ENCODE measurements at places on chromosomes 16 and 17. TPM values are rescaled to one million over a fixed set of nuclear protein-coding genes. Genes with fewer than 3 reads are reported as not detected.

The INPP5K gene
- 51.1 TPM for total RNA-seq

The PRSS8 gene
- 129 TPM for total RNA-seq

The CRYM gene
- total RNA-seq: 9.0 TPM

The AATK gene
- total RNA-seq: 48.5 TPM

The KRT33A gene
- not detected for total RNA-seq

The TEKT5 gene
- total RNA-seq: not detected

The PIMREG gene
- total RNA-seq: 4.6 TPM

The TMEM238L gene
- not detected for total RNA-seq

The ITGAD gene
- 0.31 TPM for total RNA-seq

The TMUB2 gene
- 33.6 TPM for total RNA-seq

The TMC8 gene
- 14.7 TPM for total RNA-seq

The NAGLU gene
- total RNA-seq: 41.5 TPM

The NAA60 gene
- total RNA-seq: 47.8 TPM

The PCYT2 gene
- 57.7 TPM for total RNA-seq

The DNAH2 gene
- total RNA-seq: 0.67 TPM

The OTOP3 gene
- not detected for total RNA-seq

The SLC5A10 gene
- total RNA-seq: not detected

The RASL10B gene
- 0.82 TPM for total RNA-seq

The RAB40C gene
- total RNA-seq: 32.1 TPM

The SMIM36 gene
- total RNA-seq: not detected

The FBXW10 gene
- 0.55 TPM for total RNA-seq

The SEZ6 gene
- total RNA-seq: 0.09 TPM

The KCNH6 gene
- 0.41 TPM for total RNA-seq

The KRT31 gene
- not detected for total RNA-seq

The NEUROD2 gene
- total RNA-seq: not detected

The KRT14 gene
- 1.5 TPM for total RNA-seq

The FZD2 gene
- 12.1 TPM for total RNA-seq

The SSTR5 gene
- not detected for total RNA-seq

The CBFA2T3 gene
- 8.9 TPM for total RNA-seq

The ALOX12 gene
- 0.67 TPM for total RNA-seq

The KRTAP16-1 gene
- total RNA-seq: not detected

The METTL2A gene
- total RNA-seq: 20.0 TPM

The PIRT gene
- total RNA-seq: not detected

The SAP30BP gene
- 58.9 TPM for total RNA-seq

Measured in left lung (tissue), 14 donors.